GM04504 (cell line): ENCODE measurements at places on chromosomes 2 and 18.

DNA sequence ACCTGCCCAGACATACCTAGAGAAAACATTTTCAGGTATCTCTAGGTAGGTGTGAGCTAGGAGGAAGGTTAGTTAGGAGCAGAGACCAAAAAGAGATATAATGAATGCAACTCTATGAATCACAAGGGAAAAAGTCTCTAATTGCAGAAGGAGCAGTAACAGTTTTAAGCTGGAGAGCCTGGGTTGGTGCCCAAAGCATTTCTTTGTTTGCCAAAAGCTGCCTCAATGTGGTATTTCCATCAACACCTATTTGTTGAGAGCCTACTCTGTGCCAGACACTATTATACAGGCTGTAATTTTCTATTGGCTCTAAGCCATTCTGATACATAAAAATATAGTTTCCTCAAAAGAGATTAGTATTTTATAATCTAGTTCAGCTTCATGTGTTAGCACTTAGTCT lies 141.6 kb downstream of the UBE2E3 start:
- no peak for DNase-seq

DNA sequence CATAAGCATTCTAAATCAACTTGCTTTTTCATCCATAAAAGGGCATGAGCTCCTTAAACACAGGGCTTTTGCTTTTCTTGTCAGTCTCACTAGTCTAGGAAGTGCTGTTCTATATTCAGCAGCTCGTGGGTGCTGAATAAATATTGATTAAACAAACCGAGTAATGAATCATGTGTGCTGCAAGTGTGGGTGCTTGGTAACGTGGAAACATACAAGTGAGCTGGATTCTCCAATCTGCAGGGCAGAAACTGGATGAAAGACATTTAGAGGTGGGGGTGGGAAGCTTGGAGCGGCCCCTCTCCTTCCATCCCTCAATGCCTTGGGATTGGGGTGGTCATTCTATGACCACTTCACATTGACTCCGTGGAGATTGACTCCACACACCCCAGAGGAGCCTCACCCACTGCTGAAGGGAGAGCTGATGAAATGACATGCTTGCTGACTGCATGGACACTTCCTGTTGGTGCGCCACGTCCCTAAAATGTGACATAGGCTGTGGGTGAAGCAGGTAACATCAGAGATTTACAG lies 114.6 kb downstream of the DOCK10 start:
- no peak for DNase-seq

- no peak for DNase-seq
Observed at GRCh38 chr2:143545059-143545948, 416.1 kb downstream of the ARHGAP15 start.

- DNase-seq: no peak
Observed at GRCh38 chr2:174571669-174572323, 25.8 kb downstream of the WIPF1 start.

DNA sequence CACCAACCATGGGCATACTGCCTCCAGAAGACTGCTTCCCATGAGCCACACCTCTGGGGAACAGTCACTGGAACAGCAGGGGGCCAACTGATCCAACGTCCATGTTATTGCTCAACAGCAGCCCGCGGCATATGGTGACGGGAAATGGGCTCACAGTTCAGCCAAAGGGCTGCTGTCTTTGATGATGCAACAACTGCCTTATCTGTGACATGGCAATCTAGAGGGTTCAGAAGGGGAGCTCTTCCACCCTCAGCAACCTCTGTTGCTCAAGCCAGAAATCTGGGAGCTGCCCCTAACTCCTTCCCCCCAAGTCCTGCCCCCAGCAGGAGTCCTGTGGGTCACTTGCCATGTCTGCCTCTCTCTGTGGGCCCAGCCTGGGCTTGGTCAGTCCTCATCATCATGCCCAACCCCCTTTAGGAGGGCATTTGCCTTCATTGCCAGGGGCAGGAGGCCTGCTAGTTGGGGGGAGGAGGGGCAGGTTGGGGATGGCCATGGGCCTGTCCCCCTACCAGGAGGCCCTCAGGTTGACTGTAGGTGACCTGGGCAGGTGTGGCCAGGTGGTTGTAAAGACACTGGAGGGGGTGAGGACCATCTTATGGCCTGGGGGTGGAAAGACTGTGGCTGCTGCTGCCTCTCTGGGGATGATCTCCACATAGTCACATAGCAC lies 212.9 kb downstream of the CYP26B1 start:
- DNase-seq: peak; percentile 87

GRCh38 chr2:126658905-126659561 lies 3.1 kb downstream of the GYPC start:
- DNase-seq: peak; percentile 60

GRCh38 chr2:203811491-203812221 lies 55.9 kb upstream of the CTLA4 start:
- peak; percentile 75 for DNase-seq

- no peak for DNase-seq
Observed at GRCh38 chr2:10193851-10194820, 71.6 kb downstream of the RRM2 start.

GRCh38 chr2:237720444-237720843 lies 78.1 kb upstream of the RBM44 start:
- DNase-seq: no peak

- no peak for DNase-seq
Observed at GRCh38 chr2:63051795-63052333, 1.2 kb downstream of the OTX1 start.

GRCh38 chr2:80135001-80135400 lies 169.6 kb downstream of the LRRTM1 start:
- DNase-seq: no peak

- DNase-seq: peak; percentile 31
Observed at GRCh38 chr2:11775384-11775783, 29.0 kb downstream of the LPIN1 start.

DNA sequence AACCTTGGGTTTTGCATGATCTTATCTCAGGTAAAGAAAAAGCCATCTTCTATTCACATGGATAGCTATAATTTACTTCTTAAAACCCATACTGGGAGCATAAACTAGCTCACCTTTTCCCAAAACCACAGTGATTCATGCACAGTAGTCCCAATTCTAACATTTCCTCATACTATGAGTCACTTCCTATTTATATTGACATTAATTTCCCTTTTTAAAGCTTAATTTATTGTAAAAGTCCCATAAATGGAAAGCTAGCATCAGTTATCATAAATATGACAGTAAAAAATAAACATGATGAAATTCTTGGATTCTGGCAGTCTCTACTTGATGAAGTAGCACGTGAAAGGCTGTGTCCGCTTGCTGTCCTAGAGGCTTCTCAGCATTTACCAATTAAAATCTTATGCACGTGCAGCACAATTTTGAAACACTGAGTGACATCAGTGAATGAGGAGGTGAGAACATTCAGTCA lies 180.1 kb downstream of the CDH2 start:
- DNase-seq: peak; percentile 8

DNA sequence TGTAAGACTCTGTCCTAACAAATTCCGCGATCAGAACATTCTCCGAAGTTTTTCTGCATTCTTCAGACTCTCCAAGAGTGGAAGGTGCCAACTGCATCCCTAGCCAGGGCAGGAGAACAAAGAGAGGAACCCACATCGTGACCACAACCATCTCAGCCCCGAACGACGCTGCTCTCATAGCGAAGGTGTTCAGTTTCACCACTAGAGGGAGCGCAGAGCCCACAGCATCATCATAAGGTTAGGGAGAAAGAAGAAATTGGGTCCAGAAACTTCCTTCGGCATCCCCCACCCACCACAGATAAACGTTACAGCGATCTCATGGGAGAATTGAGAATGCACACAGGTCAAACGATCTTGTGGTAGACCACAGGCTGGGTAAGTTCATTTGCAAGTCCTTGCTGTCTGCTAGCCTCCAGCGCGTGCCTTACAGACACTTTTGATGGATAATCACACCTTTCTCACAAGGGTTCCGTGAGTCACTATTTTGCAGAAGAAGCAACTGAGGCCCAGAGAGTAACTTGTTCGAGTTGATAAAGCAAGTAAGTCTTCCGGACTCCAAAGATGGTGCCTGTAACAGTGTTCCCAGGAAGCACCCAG lies 53.7 kb upstream of the ARL4C start:
- DNase-seq: peak; percentile 56

DNA sequence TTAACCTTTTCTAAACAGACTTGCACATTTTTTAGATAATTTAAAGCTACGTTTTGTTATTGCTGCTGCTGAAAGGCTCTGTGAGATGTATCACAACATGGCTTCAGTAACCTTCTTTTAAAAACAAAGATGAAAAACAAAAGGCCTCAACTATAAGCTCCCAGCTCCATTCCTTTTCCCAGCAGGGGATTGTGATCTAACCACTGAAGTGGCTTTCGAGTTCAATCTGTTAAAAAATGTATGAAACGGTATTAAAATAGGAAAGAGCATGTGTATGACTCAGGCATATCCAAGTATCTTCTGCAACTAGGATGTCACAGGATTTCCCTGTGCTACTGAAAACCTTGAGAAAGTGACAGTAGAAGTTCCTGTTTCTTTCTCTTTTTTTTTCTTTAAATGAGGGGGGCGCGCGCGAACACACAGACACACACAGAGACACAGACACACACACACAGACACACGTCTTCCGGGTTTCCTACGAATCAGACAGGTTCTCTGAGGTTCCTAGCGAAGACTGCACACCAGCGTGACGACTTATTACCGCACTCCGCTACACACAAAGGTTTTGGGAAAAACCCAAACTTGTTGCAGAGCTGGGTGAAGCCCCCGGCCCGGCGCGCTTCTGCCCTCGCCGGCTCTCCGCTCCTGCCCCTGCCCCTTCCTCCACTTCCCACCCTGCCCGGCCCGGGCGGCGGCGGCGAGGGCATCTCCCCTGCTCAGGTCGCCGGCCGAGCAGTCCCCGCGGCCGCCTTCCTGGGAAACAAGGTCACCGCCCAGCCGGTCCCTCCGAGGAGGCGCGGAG lies 86.8 kb downstream of the RBMS1 start:
- DNase-seq: no peak

DNA sequence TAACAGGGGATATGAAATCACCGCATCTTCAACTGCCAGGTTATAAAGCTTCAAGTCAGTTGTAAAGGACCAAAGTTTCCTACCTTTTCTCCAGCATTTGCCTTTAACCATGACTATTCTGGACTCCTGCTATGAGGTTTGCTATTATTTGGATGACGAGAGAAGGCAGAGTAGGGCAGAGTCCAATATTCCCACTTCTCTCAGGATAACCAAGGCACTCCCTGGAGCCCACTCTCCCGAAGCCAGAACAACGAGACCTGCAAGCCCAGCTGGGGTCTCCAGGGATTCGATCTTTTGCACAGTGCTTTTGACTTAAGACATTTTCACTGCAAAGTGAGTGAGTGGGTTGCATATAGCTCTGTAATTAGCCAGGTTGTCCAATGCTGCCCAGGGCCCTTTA lies 77.1 kb upstream of the ZNF397 start:
- no peak for DNase-seq

DNA sequence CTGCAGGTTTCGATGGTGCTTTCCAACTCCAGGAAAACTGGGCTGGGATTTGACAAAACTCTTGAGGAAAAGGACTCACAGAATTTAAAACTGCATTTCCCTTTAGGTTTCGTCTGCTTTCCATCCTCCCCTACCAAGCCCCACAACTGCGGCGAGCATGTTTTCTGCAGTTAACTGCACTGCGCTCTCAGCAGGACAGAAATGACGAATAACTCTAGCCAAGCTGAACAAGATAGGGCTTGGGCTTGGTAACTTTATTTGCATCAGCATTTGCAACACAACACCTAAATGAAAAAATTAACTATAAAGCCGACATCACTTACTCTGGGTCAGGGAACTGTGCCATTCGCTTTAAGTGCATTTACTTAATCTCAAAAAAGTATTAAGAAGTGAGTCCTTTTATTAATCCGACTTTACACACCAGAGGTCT lies 669 bp upstream of the PIKFYVE start:
- no peak for DNase-seq

DNA sequence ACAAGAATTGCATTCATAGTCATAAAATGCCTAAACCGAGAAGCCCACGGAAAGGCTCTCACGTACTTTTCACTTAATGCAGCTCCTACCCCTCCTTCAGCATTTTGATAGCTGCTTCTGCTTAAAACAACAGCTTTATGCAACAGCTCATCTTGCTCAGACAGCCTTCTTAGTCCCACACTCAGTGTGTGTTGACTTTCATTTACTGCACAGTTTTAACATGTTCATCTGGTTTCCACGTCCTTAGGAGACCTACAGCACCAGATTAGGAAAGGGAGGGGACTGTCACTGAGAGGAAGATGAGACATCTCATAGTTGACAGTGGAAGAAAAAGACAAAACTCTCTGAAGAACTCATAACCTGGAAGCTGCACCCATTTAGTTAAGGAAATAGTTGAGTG lies 435.4 kb downstream of the SETBP1 start:
- no peak for DNase-seq

DNA sequence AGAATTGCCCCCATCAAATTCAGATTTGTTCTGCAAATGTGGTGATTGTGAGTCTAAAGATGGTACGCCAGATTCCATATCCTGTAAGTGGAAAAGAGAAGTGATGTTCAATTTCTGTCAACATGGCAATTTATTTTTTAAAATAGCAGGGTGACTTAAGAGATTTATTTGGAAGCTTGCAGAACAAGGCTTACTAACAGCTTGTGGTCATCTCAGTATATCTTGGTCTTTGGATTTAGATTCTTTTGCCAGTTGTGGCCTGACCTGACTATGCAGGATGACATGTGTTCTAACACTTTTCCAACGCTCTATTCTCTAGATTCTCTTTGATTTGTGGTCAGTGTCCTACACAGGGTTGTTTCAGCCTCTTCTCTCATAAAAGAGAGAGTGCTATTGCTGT lies 74.4 kb downstream of the MAP3K20 start:
- DNase-seq: peak; percentile 44

DNA sequence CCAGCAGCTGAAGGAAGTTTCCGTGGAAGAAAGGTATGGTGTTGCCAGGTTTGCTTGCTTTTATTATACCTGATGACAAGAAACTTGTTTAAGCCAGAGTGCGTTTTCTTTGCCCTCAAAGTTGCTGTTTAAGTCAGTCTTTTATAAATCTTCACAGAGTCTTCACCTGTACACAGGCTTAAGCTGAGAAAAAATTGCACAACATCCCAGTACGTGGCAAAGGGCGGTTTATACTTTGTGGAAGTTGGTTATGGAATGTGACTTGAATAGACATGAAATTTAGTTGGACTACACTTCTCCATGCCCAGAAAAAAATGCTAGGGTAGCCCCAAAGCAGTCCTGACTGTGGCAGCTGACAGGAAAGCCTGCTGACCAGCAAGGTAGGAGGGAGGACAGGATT lies 121.5 kb downstream of the RTN4 start:
- DNase-seq: no peak

GRCh38 chr2:176960736-176961520 lies 251.7 kb upstream of the HNRNPA3 start:
- DNase-seq: no peak

DNA sequence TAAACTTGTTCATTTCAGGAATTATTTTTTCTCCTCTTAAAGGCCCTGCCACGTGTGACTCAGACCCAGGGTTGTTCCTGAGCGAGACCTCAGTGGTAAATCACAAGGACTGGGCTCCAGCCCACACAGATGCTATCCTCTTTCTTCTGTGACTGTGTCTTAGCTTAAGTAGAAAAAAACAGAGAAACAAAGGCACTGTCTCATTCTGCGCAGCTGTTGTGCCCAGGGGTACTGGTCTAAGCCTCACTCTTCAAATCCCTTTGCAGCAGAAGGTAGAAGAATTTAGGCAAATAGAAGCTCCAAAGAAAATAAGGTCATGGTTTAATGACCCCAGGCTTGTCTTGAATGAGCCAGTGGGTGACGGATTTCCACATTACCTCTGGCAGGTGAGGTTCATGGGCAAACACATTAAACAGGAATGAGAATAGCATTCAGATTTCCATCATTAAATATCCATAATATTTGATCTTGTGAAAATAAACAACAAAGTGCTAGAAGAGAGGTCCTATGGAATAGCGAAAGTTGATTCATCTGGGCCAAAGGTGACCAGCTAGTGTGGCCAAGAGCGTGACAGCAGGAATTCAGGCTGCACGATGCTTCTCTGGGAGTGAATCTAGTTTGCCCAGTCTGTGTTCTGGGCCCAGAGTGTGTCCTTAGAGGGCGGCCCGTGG lies 63.3 kb downstream of the LIPG start:
- no peak for DNase-seq
